ENCODE measurements at places on chromosomes 6 and 20.

GRCh38 chr6:17883665-17884497 is 103.6 kb downstream of the KIF13A start:
- no peak for DNase-seq

- peak; percentile 11 for DNase-seq
These were observed 34.7 kb upstream of the SYNJ2 start for GRCh38 chr6:157946865-157947532.

- no peak for DNase-seq
These were observed 334.9 kb downstream of the GRIK2 start for GRCh38 chr6:101728388-101728787.

GRCh38 chr6:7742223-7742785 is 16.4 kb downstream of the BMP6 start:
- DNase-seq = no peak

GRCh38 chr6:91352878-91353277 is 766.0 kb upstream of the MAP3K7 start:
- DNase-seq = no peak

DNA sequence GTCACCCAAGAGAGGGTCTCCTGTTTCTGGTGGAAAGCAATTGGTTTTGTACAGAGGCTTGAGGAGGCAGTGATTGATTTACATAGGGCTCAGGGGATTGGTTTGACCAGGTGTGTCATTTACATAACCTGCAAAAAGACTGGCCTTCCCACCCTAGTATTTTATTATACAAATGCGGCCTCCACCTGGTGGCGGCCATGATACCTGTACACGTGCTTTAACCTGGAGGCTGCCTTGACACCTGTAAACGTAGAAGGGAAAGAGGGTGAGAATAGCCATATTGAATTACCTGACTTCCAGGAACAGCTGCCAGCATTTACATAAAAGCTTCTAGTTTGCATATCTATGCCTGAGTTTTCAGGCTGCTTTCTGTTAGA is 48.7 kb downstream of the HLA-DPB1 start:
- no peak for DNase-seq

- no peak for DNase-seq
These were observed 46.7 kb downstream of the SLC35D3 start for GRCh38 chr6:136968837-136969236.

GRCh38 chr20:58449681-58450221 is 60.7 kb downstream of the VAPB start:
- no peak for DNase-seq

- no peak for DNase-seq
These were observed 80.7 kb upstream of the CCDC167 start for GRCh38 chr6:37580176-37580955.

DNA sequence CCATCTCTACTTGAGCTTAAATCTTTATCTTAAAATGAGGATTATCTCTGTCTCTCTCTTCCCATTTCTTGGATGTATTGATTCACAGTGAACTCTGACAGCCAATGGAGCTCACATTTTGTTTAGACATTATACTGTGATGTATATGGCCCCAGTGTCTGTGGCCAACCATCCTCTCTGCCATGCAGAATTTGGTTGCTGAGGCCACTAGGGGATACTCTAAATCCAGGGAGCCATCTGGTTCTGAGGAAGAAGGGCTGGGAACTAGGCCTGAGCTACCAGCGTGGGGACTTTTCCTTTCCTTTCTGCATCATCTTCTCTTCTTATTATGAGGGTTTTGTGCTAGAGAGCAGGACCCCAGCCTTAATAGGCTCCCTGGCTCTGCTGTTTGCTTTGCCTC is 59.1 kb upstream of the RIPOR2 start:
- no peak for DNase-seq

DNA sequence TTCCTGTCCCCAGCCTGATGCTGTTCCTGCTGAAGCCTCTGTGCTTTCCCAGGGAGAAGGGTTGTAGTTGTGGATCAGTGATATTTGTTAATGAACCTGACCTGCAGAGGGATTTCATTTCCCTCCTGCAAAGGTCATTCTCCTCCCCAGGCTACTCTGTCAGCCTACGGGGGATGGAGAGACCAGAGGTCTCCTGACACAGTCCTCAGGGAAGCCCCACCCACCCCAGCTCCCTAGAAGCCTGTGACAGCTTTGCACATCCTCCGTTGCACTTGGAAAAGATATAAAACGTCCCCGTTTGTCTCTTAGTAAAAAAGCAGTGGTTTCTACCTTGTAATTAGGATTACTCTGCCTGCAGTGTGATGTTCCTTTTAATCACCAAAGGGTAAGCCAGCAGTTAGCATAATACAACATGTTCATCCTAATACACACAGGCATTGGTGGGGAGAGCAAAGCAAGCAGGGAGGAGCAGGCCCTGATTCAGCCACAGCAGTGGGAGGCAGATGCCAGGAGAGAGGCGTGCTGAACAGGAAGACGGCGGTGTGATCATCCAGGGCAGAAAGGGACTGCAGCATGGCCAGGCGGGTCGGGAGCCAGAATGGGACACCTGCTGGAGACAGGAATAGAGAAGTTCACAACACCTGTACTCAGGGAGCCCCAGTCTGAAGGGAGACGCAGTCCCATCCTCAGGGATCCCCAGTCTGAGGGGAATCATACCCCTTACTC is 293.5 kb downstream of the LRFN2 start:
- no peak for DNase-seq

- no peak for DNase-seq
These were observed 18.0 kb upstream of the PACSIN1 start for GRCh38 chr6:34447910-34448309.

DNA sequence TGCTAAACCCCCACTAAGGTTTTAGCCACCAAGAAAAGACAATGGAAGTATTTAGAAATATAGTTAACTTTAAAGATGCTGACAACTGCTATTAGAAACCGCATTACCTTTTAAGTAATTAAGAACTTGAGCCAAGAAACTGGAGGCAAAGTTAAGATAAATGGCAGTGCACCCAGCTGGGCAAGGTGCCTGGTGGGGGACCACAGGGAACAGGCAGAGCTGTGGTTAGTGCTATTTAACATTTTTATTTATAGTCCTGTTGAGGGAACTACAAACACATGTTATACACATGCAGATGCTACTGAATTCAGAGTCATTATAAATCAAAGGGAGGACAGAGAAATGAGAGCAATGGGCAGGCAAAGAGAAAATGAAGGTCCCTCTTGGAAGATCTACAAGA is 447.9 kb downstream of the TFAP2B start:
- no peak for DNase-seq

GRCh38 chr6:1837826-1838225 is 228.1 kb downstream of the FOXC1 start:
- no peak for DNase-seq

GRCh38 chr6:135901774-135902524 is 50.4 kb downstream of the PDE7B start:
- DNase-seq = no peak

DNA sequence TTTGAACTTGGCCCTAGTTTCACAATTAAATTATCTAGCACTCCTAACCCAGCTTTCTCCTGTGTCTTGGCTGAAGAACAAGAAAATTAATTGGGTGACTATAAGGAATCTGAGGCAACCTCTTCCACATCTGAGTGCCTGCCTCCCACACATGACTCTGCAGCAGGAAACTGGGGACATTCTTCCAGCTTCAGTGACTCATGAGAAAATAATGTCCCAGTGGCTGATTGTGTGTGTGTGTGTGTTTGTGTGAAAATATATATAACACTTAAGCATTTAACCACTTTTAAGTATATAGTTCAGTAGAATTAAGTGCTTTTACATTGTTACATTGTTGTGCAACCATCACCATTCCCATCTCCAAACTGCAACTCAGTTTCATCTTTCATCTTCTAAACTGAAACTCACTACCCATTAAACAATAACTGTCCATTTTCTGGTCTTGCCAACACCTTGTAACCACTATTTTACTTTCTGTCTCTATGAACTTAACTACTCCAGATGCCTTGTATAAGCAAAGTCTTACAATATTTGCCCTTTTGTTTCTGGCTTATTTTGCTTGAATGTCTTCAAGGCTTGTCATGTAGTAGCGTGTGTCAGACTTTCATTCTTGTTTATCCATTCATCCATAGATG is 8.7 kb downstream of the TRIM38 start:
- DNase-seq = no peak

GRCh38 chr20:62216636-62217566 is 3.2 kb downstream of the HRH3 start:
- DNase-seq = no peak

DNA sequence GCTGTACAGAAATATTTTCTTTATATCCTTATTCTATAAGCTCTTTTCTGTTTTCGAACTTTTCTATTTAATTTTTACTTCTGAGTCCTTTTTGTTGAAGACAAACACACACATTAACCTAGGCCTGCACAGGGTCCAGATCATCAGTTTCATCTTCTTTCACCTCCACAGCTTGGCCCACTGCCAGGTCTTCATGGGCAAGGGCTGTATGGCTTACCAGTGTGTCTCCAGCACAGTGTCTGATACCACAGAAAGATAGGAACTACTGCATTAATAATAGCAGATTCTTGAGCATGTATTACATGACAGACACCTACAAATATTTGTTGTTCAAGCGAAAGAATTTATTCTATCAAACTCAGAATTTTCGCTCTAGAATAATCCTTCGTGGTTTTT is 24.4 kb downstream of the QKI start:
- no peak for DNase-seq

DNA sequence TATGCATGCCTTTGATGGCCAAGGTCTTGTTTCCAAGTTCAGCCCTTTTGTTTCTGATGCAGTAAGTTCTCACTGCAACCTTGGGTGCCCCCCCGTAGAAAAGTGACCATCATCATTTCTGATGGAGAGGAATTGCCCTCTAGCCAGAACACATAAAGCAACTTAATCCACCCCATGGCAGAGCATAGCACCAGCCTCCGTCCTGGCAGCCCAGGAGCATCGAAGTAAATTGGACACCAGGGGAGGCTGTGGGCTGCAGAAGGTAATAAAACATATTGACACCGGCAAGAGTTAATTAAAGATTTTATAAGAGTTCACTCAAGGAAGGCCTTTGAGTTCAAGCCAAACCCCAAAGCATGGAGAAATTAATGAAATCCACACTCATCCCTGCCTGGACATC is 39.2 kb upstream of the CST7 start:
- no peak for DNase-seq

DNA sequence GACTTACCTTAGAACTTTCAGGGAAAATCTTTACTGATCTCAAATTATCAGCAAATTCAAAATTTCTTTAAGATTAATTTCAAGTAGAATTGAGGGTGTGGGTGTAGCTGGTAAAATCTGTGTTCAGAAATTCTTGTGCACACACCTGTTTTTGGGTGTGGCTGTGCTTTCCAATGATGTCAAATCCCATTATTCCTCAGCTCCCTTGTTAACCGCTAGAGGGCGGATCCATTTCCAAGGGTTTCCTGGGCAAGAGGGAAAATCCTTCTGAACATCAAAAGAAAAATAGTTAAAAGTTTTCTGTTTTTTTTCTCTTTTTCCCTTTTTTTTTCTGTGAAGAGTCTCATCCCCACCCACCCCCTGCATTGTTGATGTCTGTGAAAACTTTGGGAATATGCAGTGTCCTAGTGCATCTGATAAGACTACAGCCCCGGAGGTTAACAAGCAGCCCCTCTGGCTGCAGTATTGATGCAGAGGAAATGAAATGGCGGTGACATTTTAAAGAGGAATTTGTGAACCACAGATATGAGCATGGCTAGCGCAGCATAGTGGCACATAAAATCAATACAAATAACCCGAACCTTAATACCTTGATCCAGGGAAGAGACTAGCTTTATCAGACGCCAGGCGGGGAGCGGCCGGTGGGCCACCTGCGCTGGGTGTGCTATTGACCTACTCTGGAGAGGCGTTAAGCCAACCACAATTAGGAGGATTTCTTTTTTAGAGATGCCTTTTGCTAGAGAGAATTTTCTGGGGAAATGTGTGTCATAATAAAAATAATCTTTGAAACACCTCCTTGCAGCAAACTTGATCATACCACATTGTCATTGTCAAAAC is 130.9 kb downstream of the FOXA2 start:
- no peak for DNase-seq

GRCh38 chr20:20003031-20003954 is 13.9 kb upstream of the NAA20 start:
- no peak for DNase-seq

DNA sequence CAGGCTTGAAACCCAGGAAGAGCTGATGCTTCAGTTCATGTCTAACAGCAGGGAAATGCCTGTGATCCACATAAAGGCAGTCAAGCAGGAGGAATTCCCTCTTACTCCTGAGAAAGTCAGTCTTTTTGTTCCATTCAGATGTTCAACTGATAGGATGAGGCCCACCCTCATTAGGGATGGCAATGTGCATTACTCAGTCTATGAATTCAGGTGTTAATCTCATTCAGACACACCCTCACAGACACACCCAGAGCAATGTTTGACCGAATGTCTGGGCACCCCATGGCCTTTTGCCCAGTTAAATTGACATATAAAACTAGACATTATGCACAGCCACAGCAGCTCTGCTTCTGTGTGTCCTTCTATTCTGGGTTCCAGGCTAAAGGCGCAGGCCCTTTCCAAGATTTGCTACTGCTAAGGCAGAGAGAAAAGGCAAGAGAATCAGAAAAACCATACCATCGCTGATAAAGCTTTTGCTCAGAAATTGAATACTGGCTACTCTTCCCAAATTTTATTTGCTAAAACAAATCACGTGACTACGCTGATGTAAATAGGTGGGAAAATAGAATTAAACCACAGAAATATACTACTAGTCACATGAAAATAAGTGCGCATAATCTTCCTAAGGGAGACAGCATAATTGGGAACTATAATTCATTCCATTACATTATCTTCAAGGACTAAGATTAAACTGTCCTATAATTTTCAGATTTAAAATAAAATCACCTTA is 625.0 kb upstream of the MAN1A1 start:
- no peak for DNase-seq

DNA sequence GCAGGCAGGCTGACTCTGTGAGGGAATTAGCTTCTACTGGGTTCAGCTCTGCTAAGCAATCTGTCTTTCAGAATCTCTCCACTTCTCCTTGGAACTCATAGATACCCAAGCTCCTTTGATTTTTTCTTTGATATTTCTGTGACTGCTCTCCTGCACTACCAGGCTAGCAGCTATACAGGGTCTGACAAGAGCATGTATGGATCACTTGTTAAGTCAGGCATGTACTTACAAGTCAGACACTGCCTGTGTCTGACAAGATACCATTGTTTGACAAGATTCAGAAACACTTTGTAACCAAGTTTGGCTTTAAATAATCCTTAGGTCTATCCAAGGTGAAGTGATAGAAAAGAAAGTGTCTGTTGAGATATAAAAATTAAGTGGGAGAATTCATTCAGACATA is 79.5 kb downstream of the SESN1 start:
- no peak for DNase-seq
